ENCODE measurements at places on chromosomes 11 and 22.
A peak's percentile ranks its signal among the peaks of the same experiment; 100 is the strongest.

GRCh38 chr11:90288212-90288821, 65.5 kb upstream of the CHORDC1 start:
- DNase-seq = no peak

- no peak for DNase-seq
Observed at GRCh38 chr22:35459423-35459894, 59.5 kb downstream of the MCM5 start.

DNA sequence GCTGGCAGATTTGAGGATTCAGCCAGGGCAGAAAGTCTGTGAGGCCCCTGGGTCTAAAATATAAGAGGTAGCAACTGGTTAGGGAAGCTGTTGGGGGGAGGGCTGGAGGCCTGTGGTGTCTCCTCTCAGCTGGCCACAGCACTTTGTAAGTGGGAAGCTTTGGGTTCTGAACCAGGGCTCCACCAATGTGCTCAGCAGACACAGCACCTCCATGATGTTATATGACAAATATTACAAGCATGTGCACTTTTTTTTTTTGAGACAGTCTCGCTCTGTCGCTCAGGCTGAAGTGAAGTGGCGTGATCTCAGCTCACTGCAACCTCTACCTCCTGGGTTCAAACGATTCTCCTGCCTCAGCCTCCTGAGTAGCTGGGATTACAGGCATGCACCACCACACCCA, 8.0 kb downstream of the ARHGAP1 start:
- DNase-seq = no peak

DNA sequence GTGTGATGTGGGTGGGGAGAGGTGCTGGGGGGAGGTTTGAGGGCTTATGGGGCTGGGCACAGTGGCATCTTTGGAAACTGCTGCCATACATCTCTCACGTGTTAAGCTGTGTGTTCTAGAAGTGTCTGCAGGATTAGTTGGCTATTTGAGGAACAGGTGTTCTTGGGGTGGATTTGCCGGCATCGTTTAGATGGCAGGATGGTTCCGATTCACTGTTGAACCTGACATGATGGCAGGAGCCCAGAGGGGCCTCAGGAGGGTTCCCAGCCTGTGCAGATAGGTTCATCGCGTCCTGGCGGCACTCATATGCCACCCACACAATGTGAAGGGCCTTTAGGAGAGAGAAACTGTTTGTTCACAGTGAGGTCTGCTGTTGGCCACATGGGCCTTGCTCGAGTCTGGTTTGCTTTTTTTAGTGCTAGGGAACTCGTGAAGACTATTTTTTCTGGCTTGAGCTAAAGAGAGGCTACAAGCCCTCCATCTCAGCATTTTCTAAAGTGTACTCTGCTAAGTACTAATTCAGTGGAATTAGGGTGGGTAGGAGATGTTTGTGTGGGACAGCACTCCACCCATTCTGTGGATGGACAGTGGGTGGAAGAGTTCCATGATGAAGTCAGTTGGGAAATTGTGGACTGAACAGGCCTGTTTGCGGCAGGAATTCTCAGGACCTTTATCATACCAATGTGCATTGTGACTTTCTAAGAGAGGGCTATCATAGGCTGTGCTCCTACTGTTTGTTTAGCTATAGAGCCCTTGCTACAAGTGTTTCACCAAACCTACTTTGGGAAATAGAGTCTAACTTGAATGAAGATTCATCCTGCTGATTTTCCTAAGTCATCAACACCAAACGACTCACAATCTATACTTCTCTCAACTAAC, 55.4 kb upstream of the PLET1 start:
- DNase-seq = no peak

DNA sequence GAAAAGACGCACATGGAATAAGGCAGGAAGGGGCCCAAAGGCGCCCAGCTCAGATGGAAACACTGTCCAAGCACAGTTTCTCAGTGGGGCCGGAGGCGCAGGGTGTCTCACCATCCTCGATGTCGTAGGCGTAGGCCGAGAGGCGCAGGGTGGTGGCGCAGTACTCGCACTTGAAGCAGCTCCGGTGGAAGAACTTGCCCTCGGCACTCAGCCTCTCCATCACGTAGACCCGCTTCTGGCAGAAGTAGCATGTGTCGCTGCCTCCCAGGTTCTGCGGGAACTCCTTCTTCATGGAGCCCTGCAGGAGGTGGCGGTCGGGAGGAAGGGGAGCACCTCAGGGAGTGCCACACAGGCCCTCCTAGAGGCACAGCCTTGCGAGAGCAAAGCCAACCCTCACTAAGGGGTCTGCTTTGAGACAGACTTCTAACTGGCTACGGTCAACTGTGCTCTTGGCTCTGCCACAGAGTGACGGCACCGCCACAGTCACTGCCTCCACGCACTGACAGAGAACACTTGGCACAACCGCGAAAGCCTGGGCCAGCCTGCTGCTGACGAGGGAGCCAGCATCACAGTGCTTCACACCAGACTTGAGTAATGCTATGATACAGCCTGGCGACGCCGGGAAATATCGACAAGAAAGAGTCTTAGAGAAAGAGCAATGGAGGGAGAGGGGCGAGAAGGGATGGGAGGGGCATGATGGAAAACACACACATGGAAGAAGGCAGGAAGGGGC, 97.6 kb upstream of the BID start:
- DNase-seq = no peak

DNA sequence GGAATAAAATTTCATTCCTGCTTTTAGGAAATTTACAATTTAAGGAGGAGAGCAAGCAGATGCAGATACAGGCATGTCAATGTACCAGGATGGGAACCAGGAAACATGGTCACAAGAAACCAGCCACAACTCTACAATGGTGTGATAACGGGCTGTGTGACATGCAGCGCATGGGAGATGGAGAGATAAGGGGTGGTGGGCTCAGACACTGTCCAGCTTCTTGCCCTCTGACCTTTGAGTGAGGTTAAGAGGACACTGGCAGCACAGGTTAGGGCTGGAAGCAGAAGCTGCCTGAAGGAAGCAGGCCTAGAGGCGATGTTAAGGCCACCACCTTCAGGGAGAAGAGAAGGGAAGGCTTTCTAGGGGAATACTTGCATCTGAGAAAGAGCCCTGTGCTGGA, 2.3 kb upstream of the SORL1-AS1 start:
- no peak for DNase-seq

DNA sequence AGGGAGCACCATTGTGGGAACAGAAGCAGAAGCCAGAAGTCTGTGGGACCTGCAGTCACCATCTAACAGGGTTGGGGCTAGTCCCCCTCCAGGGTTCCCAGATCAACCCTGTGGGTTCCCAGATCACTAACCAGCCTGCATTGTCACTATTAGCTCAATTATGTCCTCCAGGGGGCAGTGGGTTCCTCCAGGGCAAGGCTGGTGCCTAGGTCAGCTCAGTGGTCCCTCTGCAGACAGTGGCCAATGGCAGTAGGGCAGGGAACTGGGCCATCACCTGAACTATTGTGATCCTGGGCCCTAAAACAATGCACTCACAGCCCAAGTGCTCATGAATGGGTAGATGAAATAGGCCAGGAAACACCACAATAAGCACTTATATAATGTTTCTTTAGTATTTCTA, 18.8 kb upstream of the PRSS23 start:
- no peak for DNase-seq

DNA sequence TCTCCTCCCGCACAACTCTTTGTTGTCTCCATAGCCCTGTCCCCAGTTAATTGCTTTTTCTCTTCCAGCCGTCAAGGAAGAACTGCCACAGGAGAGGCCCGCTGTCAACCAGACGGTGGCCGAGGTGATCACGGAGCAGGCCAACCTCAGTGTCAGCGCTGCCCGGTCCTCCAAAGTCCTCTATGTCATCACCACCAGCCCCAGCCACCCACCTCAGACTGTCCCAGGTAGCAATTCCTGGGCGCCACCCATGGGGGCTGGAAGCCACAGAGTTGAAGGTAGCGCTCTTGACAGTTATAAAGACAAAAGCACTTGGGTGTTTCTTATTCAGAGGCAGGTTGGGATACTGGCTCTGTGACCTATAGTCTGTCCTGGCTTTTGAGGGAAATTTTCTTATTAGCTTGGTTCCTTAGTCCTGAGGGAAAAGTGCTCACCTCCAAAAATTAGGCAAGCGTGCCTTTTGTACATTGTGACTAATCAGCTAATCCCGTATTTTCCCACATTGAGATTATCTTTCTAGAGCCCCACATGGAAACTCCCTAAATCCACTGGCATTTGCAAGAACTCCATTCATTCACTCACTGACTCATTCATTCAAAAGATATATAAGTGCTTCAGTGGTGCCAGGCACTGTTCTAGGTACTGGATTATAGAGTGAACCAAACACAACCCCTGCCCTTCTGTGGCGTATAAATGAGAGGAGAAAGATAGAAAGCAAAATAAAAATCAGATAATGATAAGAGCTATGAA, 65.9 kb downstream of the KREMEN1 start:
- DNase-seq = no peak

DNA sequence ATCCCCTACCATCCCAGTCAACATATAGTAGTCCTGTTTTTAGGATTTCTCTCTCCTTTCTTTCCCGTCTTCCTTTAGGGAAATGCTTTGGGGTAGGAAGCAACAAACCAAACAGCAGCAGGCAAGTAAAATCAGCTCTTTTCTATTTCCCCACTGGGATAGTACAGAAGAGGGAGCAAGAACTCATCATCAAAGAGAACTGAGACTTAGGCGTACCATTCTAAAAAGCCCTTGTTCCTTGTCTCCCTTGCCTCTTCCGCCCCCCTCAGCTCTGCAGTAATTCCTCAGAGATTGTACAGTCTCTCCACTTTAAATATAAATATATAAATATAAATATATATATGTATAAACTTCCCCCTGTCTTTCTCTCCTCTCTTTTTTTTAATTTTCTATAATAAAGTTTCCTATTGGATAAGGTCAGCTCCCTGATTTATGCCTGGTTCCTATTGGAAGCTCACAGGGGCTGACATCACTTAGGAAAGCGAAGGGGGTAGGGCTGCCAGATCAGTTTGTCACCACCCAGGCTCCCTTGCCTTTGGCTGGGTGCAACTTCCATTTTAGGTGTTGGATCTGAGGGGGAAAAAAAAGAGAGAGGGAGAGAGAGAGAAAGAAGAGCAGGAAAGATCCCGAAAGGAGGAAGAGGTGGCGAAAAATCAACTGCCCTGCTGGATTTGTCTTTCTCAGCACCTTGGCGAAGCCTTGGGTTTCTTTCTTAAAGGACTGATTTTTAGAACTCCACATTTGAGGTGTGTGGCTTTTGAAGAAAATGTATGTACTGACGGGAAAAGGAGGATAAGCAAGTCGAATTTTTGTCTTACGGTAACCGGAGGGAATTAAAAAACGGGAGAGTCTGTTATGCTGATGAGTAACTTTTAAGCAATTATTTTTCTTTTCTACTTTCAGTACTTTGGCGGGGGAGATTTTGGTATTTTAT, at the start of gene CTNND1:
CTNND1 (plus strand) TSS at position 502 of the 934 bp plus-strand sequence. CDS start 29,677 bp downstream, outside the sequence.
- no peak for DNase-seq

DNA sequence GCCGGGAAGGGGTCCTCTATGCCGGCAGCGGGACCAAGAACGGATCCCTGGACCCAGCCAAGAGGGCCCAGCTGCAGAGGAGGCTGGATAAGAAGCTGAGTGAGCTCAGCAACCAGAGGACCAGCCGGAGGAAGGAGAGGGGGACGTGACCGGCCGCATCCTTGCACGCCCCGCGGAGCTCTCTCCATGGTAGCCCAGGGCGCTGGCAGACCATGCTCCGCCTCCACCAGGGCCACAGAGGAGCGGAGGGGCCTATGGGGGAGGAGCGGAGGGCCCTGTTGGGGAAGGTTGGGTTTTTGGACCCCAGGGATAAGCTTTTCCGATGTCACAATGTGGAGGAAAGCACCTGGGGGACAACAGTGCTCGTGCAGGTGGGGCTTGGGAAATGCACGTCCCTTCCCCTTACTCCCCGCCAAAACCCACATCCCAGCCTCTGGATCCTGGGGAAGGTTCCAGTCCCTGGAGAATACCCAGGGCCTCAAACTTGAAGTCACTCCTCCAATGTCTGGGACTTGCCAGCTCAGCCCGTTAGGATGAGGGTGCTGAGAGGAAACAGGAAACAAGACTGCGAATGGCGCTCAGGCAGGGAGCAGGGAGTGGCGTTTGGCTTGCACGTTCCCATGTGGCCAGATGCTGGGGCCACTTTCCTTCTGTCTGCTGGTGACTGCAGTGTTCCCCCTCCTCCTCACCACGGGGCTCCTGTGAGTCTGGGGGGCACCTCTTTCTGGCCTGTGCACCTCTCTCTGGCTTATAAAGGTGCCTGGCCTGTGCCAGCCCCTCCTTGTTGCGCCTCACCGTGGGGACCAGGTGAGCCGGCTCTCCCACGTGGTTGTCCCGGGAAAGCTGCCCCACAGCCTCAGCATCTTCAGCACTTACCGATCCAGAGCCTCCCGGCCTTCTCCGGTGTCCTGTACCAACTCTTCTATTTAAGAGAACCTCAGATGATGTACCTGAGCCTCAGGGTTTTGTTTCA, 36.2 kb downstream of the IGHMBP2 start:
- no peak for DNase-seq

GRCh38 chr11:20000351-20001134, 159.7 kb downstream of the DBX1 start:
- DNase-seq = no peak

DNA sequence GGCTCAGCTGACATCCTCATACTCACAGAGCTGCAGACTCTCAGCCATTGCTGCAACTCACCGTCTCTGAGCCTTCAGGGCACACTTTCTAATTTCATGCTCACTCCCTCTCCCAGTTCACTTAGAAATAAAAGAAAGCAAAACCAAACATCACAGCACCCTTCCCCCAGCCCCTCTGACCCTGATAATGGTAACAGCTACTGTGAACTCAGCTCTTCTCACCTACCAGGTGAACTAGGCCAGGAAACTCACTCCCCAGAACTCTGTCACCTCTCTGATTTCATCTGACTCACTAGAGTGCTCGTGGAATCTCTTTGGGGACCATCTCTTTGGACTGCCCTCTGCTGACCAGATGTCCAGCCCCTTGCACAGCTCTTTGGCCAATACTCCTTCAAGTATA, 14.5 kb upstream of the PARVA start:
- peak; percentile 26 for DNase-seq

GRCh38 chr11:93118276-93118675, 79.5 kb downstream of the SLC36A4 start:
- DNase-seq = no peak

DNA sequence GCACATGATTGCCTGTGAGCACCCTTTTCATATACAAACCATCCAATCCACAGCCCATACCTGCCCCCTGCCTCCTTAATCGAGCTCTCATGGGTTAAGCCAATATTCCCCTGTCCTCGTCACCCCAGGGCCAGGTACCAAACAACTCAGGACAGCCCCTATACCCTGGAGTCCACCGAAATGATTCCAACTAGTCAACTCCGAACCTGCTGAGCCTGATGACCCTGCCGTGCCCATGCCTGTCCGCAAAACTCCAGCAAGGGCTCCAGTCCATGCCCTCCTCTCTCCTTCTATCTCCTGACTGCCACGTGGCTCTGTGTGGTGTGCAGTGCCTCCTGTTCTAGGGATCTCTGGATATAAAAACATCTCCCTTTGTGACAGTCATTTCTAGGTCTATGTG, 35.5 kb upstream of the SYT13 start:
- no peak for DNase-seq

DNA sequence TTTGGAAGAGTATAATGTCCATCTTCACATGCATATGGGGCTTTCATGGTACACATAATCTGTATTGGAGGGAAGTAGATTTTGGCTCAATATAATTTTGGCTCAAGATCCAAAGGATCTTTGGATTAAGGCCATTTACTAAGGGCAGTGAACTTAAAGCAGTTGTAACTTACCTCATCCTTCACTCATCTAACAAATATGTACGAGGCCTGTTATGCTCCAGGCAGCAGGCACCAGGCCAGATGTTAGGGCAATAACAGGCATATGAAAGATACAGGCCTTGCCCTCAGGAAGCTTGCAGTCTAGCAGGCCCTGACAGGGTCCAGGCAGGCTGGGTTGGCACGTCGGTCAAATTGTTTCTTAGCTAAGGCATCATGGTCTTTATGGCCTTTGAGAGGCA, 44.6 kb downstream of the LIF start:
- no peak for DNase-seq

- DNase-seq = peak; percentile 11
Observed at GRCh38 chr11:13776134-13776815, 107.8 kb downstream of the FAR1 start.
